ENCODE measurements at places on chromosomes 13 and 19. TPM values are rescaled to one million over a fixed set of nuclear protein-coding genes. Genes with fewer than 3 reads are reported as not detected.

OSCAR gene
- not detected for total RNA-seq

ATXN8OS gene
- not detected for total RNA-seq

PRR12 gene
- total RNA-seq = 15.8 TPM

CELF5 gene
- 13.4 TPM for total RNA-seq

Data from camera-type eye (tissue), 1 donor.